ENCODE measurements at places on chromosomes 2 and 18.

DNA sequence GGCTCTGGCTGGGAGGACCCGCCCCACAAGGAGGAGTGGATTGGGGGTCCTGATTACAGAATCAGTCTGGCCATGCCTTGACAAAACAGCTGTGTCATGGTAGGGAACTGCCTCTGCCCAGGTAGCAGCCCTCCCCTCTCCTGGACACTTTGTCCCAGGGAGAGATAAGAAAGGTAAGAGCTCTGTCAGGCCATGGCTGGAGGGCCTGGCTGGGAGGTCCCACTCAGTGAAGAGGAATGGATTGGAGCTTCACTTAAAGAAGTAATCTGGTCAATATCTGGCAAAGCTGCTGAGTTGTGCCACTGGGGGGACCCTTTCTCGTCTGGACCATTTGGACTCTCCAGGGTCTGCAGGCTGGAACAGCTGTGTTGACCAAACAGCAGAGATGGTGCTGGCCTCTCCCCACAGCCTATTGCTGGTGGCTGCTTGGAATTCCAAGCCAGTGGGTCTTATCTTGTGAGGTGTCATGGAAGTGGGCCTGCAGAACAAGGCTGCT, 75.4 kb downstream of the EPC2 start:
- DNase-seq: no peak

GRCh38 chr2:68911246-68911645, 40.0 kb upstream of the BMP10 start:
- DNase-seq: no peak

DNA sequence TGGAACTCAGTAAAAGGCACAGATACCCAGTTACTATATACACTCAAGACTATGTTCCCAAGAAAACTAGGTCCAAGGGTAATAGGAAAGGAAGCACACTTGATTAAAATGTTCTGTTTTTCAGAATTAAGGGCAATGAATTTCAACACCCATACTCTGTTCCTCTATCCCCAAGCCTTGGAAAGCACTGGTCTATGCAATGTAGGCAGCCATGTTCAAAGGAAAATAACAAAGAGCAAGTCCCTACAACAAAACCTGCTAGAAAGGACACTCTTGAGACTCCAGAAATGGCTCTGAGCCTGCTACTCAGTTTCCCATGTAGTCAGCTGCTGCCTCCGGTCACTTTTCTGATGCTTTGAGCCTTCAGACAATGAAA, 6.8 kb downstream of the CYB5A start:
- DNase-seq: peak; percentile 15

DNA sequence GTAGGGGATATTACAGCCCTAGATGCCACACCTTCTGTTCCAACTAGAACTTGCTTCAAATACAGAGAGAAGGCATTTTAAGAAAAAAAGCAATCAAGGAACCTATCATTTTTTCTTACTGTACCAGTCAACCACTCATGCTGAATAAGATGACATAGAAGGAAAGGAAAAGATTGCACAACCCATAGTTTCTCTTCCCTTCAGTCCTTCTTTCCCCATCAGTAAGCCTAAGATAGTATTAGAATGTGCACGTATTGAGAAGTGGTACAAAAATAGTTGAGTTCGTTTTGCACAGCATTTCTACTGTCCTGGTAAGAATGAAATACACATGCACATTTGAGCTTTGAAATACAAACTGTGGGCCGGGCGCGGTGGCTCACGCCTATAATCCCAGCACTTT, 27.0 kb upstream of the HK2 start:
- peak; percentile 93 for DNase-seq

- no peak for DNase-seq
Observed at GRCh38 chr2:126899616-126900185, 1.0 kb downstream of the TEX51 start.

GRCh38 chr18:57555134-57555533, 31.4 kb downstream of the FECH start:
- peak; percentile 36 for DNase-seq

- DNase-seq: no peak
Observed at GRCh38 chr2:188695953-188696352, 278.2 kb upstream of the COL3A1 start.

GRCh38 chr2:218023636-218024035, 20.8 kb upstream of the TNS1 start:
- DNase-seq: no peak

GRCh38 chr2:170163411-170164065, 14.4 kb upstream of the MYO3B start:
- no peak for DNase-seq

DNA sequence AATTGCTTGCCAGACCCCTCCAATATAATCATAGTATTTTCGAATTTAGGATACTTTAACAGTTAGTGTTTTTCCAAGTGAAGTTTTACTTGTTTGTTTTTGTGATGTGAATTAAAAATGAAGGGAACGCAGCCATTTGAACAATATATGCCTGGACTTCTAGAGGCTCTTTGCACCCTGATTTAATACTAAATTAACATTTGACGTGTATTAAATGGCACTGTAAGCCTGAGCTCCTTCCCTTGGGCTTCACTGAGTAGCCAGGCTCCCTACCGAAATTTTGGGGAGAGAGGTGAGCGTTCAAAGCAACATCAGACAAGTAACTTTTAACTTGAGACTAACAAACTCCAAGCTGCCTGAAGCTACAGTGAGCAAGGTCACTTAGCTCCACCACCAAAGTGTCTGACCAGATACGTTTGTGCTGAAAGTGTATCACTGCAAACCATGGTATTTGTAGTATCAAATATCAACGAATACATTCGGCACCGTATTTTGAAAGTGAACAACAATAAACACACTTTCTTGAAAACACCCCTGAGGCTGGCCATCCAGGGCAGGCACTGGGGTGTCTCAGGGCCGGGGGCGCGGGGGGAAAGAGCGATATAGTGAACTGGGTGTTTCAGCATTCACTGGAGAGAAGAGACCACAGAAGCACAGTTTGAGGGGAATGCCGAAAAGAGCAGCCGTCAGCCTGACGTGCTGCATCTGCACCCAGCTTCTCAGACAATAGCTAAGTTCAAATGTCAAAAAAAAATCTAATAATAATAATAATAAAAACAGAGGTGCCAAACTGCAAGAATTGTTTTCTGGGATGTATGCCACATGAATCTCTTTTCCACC, 7.7 kb upstream of the POU3F3 start:
- DNase-seq: no peak

DNA sequence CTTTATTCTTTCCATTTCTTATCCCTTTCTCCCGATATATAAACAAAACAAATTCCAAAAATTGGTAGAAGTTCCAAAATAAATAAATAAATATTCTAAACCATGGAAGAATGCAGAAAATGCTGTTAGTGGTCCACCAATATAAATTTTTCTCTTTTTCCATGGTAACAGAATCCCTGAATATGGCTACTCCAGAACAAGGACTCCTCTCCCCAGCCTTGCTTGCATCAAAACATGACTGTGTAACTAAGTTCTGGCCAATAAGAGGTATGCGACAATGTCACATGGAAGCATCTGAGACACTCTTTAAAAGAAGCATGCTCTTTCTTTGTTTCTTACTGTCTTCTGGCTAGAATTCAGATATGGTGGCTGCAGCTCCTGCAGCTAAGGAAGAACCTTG, 325.1 kb upstream of the TANK start:
- DNase-seq: no peak

DNA sequence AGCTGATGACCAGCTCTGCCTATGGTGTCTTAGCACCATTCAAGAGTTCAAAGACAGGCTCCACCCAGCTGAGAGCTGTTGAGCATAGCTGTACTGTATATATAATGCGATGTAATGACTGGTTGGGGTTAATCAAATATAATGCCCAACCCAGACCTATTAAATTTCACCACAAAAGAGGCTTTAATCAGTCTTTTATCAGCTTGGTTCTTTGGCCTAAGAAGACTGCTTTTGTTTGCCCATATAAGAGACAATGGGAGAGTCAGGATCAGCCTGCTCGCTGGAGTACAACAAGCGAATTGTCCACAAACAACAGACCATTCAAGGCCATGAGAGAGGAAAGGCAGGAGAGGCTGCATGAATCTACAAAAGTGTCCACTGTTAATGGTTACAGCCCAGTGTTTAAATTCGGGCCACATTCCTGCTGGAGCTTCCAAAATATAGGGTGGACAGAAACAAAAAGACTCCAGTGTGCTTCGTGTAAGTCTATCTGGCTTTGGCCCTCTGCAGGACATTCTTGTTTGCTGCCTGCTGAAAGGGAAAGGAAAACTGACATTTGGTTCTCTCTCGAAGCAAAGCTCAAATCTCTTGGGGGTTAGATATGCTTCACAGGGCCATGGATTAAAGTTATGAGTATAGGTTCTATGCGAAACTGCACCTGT, 299.0 kb upstream of the FBXO11 start:
- peak; percentile 65 for DNase-seq

DNA sequence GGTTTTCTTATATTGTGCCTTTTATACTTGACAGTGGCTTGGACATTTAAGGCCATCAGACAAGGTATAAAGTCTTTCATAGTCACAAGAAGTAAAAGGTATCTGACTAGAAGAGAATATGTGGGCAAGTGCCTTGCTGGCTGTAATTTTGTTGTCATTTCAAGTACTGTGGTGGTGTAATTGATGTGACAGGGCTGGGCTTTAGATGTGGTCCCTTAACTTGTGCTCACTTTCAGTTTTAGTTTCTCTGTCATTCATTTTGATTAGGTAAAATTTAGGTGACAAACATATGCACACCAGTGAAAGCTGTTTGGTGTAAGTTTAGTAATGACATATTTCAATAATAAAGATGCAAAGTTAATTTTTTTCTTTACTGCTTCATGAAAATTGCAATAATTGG, 31.2 kb upstream of the TBR1 start:
- peak; percentile 8 for DNase-seq

GRCh38 chr18:73948497-73948896, 199.1 kb downstream of the FBXO15 start:
- no peak for DNase-seq

- DNase-seq: no peak
Observed at GRCh38 chr2:205337274-205337673, 345.0 kb upstream of the NRP2 start.

DNA sequence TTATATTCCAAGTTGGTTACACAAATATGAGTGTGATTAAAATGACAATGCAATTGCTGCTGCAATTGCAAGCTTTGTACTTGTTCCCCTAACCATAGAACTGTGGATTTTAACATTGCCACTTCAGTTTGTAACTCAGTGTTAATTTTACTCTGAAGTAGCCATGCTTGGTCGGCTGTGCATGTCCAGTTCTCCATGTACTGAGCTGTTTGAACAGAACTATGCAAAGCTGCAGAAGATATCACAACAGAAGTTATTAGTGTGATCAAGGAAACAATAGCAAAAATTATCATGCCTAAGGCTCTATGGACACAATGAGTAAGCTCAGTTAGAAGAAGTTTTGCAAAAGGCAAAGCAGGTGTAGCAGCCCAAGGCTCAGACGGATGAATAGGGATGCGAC, 45.3 kb downstream of the CXCR4 start:
- no peak for DNase-seq

DNA sequence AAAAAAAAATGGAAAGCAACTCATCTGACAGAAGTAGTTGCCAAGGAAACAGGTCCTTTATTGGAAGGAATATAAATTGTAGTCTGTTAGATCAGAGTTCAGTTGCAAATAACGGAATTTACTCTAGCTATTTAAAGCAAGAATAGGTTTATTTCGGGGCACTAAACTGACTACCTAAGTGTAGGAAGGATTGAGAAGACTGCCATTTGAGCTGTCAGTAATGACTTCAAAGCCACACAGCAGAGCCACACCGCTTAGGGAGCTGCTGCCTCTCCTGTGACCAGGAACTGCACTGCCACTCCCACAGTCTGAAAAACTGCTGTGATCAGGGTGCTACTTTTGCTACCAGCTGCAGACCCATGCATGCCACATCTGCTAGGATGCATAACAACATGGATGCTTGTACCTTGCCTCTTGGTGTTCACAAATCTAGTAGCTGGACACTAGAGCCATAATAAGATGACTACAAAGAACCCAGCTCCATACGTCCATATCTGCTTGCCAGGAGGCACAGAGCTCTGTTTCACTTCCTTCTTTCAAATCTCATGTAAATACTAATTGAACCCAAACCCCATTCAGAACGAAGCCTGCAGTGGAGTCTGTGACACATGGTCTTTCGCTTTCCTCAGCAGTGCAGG, 2.2 kb downstream of the DSG2 start:
- peak; percentile 10 for DNase-seq

GRCh38 chr2:109062145-109062858, 66.7 kb upstream of the SH3RF3 start:
- DNase-seq: no peak

- DNase-seq: no peak
Observed at GRCh38 chr18:78660311-78660710, 319.3 kb upstream of the SALL3 start.

- DNase-seq: no peak
Observed at GRCh38 chr2:234289834-234290590, 206.9 kb downstream of the ARL4C start.

DNA sequence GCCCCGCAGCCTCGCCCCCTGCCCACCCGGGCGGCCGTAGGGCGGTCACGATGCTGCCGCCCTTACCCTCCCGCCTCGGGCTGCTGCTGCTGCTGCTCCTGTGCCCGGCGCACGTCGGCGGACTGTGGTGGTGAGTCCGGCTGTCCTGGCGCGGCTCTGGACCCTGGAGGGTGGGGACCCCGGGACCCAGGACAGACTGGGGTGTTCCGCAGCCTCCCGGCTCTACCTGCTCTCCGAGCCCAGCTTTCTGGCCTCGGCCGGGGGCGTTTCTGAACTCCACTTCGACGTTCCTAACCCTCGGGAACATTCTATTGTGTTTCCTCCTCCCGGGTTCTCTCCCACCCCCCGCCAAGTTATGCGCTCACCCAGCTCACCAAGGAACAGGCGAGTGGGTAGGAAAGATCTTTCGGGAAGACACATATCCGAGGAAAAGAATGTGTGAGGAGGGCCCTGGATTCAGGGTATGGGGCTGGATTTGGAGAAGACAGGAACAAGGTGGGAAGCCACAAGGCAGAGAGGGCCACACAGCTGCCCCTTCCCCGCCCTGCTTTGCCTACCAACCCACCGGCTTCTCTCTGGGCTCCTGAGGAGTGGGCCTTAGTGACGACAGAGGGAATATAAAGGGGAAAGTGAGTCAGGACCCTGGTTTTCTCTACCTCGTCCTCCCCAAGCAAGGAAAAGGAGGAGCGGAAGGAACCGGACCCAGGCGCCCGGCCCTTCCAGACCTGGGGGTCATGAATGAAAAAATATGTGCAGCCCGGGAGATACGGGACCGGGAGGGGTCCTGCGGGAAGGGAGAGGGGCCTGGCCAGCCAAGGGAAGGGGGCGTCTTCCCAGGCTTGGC, 605 bp downstream of the WNT6 start:
- no peak for DNase-seq

GRCh38 chr2:121955426-121955825, 200.0 kb downstream of the TSN start:
- DNase-seq: no peak

DNA sequence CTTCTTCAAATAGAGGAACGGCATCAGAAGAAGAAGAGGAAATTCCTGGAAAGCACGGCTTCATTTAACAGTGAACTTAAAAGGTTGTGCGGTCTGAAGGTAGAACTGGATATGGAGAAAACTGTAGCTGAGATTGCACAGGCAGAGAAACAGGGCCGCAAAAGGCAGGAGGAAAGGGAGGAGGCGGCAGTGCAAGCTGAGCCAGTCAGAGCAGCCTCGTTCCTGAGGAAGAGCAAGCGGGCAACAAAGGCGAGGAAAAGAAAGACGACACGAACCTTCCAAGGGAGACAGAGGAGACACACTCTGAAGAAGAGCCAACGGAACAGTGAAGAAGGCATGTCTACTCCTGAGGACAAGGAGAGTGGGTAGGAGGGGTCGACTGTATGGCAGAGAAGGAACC, 22.6 kb upstream of the GAREM2 start:
- no peak for DNase-seq

GRCh38 chr2:214550786-214551185, 139.9 kb downstream of the VWC2L start:
- peak; percentile 1 for DNase-seq

All from inflammatory macrophage treated with lipopolysaccharide for 4 hours (primary cell).